M059J (cell line): ENCODE measurements at places on chromosomes 5 and 9. TPM values are rescaled to one million over a fixed set of nuclear protein-coding genes. Genes with fewer than 3 reads are reported as not detected.

The SPINK7 gene
- not detected in 2 replicates for total RNA-seq

The SLC46A2 gene
- total RNA-seq: not detected in 2 replicates

The N4BP3 gene
- 0.05 TPM in 1 of 2 replicates, not detected in the other for total RNA-seq

The FYB1 gene
- 0.05 TPM in 1 of 2 replicates, not detected in the other for total RNA-seq

The SARDH gene
- 1.3 and 1.4 TPM in 2 replicates for total RNA-seq

The CDH6 gene
- 5.8 and 8.9 TPM in 2 replicates for total RNA-seq

The SLC36A2 gene
- total RNA-seq: not detected in 2 replicates

The PCDHB13 gene
- total RNA-seq: 0.39 and 0.42 TPM in 2 replicates

The AKNA gene
- 1.6 and 3.2 TPM in 2 replicates for total RNA-seq

The PCDHB7 gene
- 1.7 and 2.1 TPM in 2 replicates for total RNA-seq

The TMC1 gene
- total RNA-seq: 1.1 TPM in 1 of 2 replicates, not detected in the other

The FOXD4L4 gene
- total RNA-seq: 0.07 TPM in 1 of 2 replicates, not detected in the other

The ADAMTS6 gene
- total RNA-seq: 16.5 and 18.9 TPM in 2 replicates

The PCDHGA4 gene
- 0.17 and 0.91 TPM in 2 replicates for total RNA-seq

The KCNIP1 gene
- 0.10 and 0.27 TPM in 2 replicates for total RNA-seq

The CPLANE1 gene
- total RNA-seq: 7.2 and 20.2 TPM in 2 replicates

The UIMC1 gene
- 20.8 and 27.8 TPM in 2 replicates for total RNA-seq

The BARX1 gene
- total RNA-seq: 0.69 TPM in 1 of 2 replicates, not detected in the other

The STC2 gene
- total RNA-seq: 311 and 328 TPM in 2 replicates

The IL5 gene
- not detected in 2 replicates for total RNA-seq

The HTR4 gene
- not detected in 2 replicates for total RNA-seq

The PCDHB2 gene
- 0.32 and 2.1 TPM in 2 replicates for total RNA-seq

The STING1 gene
- 29.3 and 35.2 TPM in 2 replicates for total RNA-seq

The RNF183 gene
- not detected in 2 replicates for total RNA-seq

The HMGCR gene
- 68.4 and 154 TPM in 2 replicates for total RNA-seq

The PCDHGA3 gene
- 0.49 TPM in 1 of 2 replicates, not detected in the other for total RNA-seq

The SAXO1 gene
- total RNA-seq: 0.10 TPM in 1 of 2 replicates, not detected in the other

The SPATA31A3 gene
- not detected in 2 replicates for total RNA-seq

The UBE2QL1 gene
- total RNA-seq: 0.02 and 0.44 TPM in 2 replicates

The F12 gene
- 1.7 and 2.4 TPM in 2 replicates for total RNA-seq

The PCDHGB3 gene
- total RNA-seq: 0.49 and 0.54 TPM in 2 replicates

The RCL1 gene
- 14.7 and 15.4 TPM in 2 replicates for total RNA-seq

The HSPB3 gene
- 4.9 and 9.0 TPM in 2 replicates for total RNA-seq
